Activated CD4-positive, alpha-beta T cell treated with anti-CD3 and anti-CD28 coated beads for 1 hour (primary cell): ENCODE measurements at places on chromosomes 12 and 14.

DNA sequence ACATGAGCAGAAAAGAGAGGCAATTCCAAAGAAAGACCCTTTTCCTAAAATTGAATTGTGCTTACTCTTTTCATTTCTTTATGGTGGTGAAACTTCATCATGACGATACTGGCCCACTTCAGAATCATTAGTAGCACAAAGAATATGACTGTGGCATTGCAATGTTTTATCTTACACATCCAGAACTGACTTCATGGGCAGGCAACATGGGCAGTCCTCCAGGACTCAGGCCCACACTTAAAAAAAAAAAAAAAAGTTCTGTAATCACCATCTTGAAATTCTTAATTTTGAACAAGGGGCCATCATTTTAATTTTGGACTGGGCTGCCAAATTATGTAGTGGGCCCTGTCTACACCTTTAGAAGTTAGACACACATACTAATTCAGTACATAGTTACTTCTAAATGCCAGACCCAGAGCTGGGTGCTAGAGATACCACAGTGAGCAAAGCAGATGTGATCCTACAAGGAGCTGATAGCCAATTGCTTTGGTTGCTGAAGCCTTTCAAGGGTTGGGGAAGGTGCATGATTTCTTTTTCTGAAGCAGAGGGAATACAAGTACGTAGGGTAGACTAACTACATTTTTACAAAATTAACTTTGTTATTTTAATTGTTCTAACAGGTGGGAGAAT, 35.2 kb downstream of the HELB start:
- DNase-seq, result no peak

DNA sequence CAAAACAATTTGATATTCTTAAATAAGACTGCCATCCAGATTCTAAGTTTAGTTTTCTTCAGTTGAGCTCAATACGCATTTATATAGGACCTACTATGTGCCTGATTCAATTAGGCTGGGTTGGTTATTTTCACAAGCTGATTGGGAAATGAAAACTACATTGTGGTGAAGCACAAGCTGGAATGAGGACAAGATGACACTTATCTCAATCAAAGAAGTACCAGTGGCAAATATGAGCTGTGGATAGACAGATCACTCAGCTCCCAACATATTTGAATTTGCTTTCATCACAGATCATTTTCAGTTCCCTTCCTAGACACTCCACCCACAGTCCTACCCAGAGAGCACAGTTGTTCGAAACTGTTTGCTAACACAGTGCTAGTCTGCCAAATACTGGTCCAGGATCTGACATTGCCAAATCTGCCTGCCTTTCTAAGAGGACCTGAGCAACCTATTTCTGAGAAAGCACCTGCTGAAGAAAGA, 74.7 kb downstream of the LLPH start:
- no peak for DNase-seq

DNA sequence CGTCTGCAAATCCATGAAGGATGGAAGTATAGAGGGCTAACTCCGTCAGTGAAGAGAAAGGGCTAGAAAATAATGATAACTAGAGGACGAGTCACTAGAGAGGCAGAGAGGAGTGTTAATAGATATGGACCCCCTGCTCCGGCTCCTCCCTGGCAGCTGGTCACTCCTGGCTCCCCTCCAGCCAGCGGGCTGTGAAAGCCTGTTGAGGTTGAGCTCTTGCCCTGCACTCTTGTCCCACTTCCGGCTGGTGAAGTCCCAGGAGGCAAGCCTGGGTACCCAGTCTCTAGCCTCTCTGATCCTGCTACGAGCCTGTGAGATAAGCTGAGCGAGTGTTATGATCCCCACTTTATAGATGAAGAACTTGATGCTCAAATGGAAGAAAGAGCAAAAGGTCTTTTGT, 90.3 kb downstream of the RFX4 start:
- DNase-seq, result no peak

- DNase-seq, result no peak
Observed at GRCh38 chr12:57793920-57794319, 11.3 kb downstream of the TSFM start.

DNA sequence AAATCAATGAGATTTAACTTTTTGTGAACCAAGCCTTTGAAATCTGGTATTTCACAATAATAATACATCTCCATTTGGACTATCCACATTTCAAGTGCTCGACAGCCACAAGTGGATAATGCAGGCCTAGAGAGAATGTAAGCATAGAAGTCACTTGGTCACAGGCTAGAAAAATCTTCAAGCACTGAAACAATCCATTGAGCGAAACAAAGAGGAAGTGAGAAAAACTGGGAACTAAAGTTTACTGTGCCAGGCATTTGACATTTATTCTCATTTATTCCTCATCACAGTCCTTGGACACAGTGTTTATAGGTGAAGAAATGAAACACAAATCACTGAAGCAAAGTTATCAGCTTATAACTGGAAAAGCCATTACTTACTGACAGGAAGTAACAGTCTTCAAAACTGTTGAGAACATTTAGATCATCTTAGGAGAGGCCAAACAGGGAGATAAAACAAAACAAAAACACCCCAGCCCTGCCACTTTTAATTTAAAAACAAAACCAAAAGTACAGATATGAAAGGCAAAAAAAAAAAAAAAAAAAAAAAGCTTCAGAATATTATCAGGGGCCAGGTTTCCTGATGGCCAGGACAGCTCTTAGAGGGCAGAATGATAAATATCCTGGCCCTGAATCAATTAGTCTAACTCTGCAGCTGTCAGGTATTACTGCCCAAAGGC, 29.2 kb downstream of the GNS start:
- no peak for DNase-seq

GRCh38 chr12:102480406-102480805, at the start of gene IGF1:
Gene IGF1 (minus strand): TSS chr12:102480563. CDS start chr12:102480381, 182 bp downstream.
- no peak for DNase-seq

DNA sequence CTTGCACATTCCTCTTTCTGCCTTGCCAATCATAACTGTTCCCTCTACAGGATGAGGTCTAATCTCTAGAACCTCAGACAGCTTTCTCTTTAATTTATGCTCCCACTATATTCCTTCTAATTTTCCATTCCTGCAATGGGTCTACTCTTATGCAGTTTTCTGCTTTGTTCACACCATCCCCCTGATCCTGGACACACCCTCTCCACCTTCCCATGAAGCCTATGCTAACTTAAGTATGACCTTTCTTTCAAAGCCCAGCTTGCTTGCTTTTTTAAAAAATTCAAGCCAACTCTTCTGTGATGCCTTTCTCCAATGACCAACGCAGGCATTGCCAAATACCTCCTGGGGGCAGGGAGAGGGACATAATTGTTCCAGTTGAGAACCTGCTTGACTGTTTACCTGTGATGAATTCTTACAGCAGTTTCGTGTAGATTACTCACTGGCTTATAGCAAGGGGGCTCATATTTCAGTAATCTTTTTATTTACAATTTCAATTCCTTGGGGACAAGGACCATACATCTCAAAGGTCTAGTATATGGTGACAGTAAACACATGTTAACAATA, 7.8 kb downstream of the SLC38A1 start:
- no peak for DNase-seq

GRCh38 chr14:55936691-55937090, 181.5 kb upstream of the PELI2 start:
- no peak for DNase-seq

- DNase-seq, result no peak
Observed at GRCh38 chr14:57735276-57735675, 130.6 kb downstream of the SLC35F4 start.

DNA sequence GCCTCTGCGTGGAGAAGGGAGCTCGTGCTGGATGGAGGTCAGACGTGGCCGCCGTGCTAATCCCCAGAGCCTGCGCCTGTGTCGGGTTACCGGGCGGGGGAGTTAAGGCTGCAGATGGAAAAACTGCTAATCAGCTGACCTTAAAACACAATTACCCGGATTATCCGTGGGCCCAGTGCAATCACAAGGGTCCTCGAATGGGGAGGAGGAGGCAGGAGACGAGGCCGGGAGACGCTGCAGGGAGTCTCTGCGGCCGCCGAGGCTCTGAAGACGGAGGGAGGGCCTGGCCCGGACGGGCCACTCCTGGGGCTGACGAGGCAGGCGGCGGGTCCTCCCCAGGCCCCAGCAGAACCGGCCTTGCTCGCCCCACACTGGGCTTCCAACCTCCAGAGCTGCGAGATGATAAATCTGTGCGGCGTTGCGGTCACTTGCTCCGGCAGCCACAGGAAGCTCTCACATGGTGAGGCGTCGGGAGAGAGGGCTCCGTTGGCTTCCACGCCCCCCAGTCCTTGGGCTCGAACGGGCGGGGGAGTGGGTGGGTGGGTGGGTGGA, 32.9 kb upstream of the FBRSL1 start:
- no peak for DNase-seq

DNA sequence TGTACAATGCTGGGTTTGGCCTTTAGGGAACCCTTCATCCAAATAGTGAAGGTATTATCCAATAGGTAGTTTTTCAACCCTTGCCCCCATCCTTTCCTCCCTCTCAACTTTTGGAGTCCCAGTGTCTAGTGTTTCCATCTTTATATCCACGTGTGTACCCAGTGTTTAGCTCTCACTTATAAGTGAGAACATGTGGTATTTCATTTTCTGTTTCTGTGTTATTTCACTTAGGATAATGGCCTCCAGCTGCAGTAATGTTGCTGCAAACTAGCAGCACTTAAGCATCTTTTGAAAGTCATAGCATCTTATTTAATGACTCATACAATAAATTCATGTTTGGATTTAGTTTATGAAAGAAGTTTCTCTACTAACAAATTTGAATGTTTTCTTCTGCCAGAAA, 442.5 kb downstream of the NELL2 start:
- DNase-seq, result no peak

DNA sequence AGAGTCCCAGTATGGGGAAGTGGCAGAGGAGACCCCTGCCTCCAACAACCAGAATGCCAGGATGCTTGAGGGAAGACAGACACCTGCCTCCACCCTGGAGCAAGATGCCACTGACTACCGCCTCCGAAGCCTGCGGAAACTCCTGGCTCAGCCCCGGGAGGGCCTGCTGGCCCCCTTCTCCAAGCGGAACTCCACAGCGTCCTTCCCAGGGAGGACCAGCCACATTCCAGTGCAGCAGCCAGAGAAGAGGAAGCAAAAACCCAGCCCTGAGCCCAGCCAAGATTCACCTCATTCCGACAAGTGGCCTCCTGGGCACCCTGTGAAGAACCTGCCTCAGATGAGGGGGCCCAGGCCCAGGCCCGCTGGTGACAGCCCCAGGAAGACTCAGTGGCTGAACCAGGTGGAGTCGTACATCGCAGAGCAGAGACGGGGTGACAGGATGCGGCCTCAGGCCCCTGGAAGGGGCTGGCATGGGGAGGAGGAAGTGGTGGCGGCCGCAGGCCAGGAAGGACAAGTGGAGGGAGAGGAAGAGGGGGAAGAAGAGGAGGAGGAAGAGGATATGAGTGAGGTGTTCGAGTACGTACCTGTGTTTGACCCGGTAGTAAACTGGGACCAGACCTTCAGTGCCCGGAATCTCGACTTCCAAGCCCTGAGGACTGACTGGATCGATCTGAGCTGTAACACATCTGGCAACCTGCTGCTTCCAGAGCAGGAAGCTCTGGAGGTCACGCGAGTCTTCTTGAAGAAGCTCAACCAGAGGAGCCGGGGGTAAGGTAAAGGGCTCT, 93.7 kb downstream of the B4GALNT3 start:
- DNase-seq, result no peak

DNA sequence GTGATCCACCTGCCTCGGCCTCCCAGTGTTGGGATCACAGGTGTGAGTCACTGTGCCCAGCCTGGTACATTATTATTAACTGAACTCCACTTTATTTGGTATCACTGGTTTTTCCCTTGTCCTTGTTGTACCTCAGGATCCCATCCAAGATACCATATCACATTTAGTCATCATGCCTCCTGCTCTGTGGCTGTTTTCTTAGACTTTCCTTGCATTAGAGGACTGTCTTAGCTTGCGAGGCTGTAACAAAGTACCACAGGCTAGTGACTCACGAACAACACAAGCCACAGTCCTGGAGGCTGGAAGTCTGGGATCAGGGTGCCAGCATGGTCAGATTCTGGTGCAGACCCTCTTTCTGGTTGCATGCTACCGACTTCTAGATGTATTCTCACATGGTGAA, 12.2 kb downstream of the KLC1 start:
- no peak for DNase-seq

DNA sequence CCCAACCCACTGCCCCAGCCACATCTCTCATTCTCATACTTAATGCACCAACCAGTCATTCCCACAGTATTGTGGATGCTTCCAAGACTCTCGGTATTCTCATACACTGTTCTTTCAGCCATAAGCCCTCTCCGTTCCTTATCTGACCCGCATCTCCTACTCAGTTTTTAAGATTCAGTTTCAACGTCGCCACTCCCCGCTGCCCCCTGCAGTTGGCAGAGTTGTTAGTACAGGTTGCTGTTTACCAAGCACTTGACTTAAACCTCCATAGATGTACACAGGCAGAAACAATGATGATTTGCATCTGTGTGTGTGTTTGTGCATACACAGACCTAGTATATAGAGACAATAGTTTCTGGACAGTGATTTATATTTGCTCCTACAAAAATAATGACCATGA, 40.2 kb downstream of the PAH start:
- DNase-seq, result no peak

DNA sequence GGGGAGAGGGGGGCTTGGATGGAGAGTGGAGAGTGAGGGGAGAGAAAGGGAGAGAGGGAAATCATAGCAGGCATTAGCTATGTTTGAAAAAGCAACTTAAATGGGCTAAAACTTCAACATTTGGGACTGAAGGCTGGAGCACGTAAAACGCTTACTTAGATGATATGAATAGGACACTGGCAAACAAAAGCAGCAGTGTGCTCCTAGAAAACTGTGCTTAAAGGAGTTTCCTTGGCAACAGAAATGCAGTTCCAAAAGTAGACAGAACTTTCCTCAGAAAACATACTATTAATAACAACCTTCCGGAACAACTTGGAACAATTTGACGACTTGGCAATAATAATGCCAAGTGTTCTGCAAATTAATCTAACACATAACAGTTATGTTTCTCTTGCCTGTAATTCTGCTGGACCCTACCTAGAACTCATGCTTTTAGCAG, 235.5 kb upstream of the NPAS3 start:
- DNase-seq, result no peak

GRCh38 chr12:22477166-22477893, 67.0 kb downstream of the C2CD5 start:
- DNase-seq, result no peak

DNA sequence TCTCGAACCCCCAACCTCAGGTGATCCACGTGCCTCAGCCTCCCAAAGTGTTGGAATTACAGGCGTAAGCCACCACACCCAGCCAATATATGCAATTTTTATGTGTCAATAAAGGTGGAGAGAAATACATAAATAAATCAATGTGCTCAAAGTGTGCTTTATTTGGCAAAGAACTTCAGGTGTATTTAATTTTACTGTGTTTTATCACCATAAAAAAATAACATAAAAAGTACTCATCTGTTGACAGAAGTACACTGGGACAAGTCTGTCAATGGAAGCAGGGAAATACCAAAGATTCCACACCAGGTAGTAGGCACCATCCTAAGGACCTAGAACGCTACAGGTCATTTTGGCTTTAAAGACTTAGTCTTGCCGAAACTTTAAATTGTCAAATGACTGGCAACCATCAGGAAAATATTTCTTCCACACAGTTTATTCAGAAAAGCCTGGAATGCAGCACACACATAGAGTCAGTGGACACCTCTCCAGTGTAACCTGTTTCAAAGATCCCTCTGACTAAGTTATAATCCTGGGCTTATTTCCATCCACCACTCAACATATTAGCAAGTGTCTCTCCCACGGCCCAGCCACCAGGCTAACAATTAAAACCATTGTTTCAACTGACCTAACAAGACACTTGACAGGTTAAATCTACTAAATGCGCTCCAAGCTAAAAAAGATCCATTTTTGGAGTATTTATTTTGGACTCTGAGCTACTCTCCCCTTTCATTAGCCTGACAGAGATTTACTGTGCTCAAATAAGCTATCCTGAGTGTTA, 4.2 kb downstream of the ERO1A start:
- no peak for DNase-seq

- no peak for DNase-seq
Observed at GRCh38 chr12:67414011-67414715, 145.0 kb downstream of the CAND1 start.
